Aorta (tissue), 5 donors: ENCODE measurements at places on chromosomes 1 and 21. TPM values are rescaled to one million over a fixed set of nuclear protein-coding genes. Genes with fewer than 3 reads are reported as not detected.

The GLMN gene
- 9.9 TPM for total RNA-seq

The OR10J1 gene
- not detected for total RNA-seq

The MMEL1 gene
- 0.94 TPM for total RNA-seq

The PRKCZ gene
- 3.2 TPM for total RNA-seq

The SPRR5 gene
- not detected for total RNA-seq
